ENCODE measurements at places on chromosomes 11 and 22.

DNA sequence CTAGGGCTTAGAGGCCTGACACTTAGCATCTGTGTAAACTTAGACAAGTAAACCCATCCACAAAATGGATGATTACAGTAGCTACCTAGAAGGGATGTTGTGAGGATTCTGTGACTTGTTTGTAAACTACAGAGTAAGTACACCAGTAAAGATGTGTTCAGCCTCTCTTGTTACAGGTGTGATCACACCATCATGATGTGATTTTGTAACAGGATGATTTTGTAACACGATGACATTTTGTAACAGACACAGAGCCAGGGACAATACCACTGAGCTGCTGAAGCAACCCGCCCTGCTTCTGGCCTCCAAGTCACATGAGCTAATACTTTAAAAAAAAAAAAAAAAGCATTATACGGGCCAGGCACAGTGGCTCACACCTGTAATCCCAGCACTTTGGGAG lies 17.0 kb downstream of the FADD start:
- DNase-seq = no peak

DNA sequence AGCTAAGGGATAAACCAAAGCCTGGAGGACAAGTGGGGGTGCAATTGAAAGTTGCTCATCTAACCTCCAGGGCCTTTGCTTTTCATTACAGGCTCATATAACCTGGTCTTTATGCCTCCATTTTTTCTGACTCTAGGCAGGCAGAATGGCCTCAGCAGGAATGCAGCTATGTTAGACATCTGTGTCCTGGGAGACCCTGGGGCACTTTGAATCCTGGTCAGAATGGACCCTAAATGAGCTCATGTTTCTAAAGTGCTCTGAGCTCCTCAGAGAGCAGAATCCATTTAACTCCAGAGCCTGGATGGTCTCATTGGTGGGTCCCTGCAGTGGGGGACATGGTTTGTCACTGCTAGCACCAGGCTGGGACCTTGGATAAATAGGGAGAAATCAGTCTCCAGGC lies 177.3 kb downstream of the KIRREL3 start:
- no peak for DNase-seq

- DNase-seq = no peak
These were observed 5.1 kb upstream of the DCHS1 start for GRCh38 chr11:6660712-6661111.

- no peak for DNase-seq
These were observed 849.1 kb upstream of the API5 start for GRCh38 chr11:42462558-42463310.

GRCh38 chr22:17633217-17633997 lies 4.9 kb upstream of the ATP6V1E1 start:
- DNase-seq = no peak

DNA sequence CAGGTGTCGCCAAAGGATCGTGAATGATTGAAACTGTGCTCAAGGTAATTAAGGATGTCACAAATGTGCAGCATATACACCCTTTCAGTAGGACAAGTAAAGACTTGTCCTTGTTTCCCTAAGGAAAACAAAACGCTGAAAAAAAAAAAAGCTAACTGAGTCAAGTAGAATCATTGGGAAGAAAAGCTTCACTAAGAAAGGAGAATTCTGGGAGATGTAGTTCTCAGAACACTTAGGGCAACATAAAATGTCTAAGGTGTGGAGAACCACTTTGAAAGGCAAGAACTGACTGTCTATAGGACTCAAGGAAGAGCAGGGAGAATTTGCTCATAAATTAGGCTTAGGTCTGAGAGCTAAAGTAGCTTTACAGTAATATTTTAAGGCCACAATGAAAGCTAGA lies 2.9 kb upstream of the OR5T1 start:
- DNase-seq = no peak

GRCh38 chr11:61413496-61413895 lies 16.3 kb downstream of the CPSF7 start:
- DNase-seq = no peak

DNA sequence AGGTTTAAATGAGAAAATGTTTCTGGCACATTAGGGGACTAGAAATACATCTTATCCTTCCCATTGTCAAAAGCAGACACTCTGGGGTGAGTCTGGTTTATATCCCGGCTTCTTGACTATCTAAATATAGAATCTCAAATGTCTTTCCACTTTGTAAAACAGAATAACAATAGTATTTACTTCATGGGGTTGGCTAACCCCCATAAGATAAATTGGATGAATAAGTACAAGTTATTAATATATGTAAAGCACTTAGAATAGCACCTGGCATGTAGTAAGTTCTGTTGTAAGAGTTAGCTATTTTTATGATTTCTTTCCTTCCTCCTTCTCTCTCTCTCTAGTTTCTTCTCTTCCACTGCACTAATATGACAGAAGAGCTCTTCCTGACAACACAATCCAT lies 499.1 kb downstream of the INSC start:
- DNase-seq = no peak

DNA sequence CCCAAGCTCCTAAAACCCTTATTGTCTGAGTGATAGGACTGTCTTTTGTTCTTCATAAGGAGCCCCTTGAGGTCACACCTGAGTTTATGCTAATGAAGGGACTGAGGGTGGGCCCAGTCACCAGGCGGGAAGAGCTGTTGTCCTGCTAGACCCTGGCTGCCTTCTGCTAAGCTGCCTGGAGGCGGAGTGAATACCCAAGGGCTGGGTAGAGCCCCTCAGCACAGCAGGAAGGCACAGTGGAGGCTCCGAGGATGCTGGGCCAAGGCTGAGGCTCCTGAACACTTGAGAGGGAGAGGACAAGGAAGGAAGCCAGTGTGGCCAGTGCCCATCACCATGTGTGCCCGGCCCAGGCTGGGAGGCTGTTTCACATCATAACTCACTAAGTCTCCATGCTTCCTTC lies 4.8 kb upstream of the PHF21B start:
- DNase-seq = no peak

GRCh38 chr11:11677672-11678356 lies 56.0 kb upstream of the GALNT18 start:
- DNase-seq = no peak

DNA sequence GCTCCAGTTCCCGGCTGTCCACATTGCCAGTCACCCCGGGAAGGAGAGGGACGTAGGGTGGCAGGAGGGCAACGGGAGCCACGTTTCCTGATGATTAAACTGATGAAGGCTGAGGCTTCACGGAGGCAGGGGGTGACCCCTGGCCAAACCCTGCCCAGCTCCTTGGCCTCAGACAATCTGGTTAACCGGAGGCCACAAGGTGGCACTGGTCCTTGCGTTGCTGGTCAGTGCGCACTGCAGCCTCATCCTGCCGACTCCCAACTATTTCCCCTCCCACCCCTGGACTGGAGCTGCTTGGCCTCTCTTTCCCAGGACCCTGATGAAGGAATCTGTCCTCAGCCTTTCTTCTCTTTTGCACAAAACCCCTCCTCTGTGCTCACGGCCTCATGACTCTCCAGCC lies 75.3 kb downstream of the PDE2A start:
- DNase-seq = peak; percentile 28

GRCh38 chr11:2400762-2401435 lies 349 bp downstream of the TSSC4 start:
- no peak for DNase-seq

GRCh38 chr11:111913997-111914396 lies 1.5 kb downstream of the HSPB2 start:
- peak; percentile 90 for DNase-seq

GRCh38 chr11:28529540-28530410 lies 421.6 kb downstream of the METTL15 start:
- peak; percentile 32 for DNase-seq

GRCh38 chr11:108069947-108070346 lies 51.4 kb upstream of the ACAT1 start:
- DNase-seq = no peak
